ENCODE measurements at places on chromosomes 13 and 19. TPM values are rescaled to one million over a fixed set of nuclear protein-coding genes. Genes with fewer than 3 reads are reported as not detected.

SYT5 gene
- not detected for total RNA-seq

CALR3 gene
- not detected for total RNA-seq

- no peak for DNase-seq
These were observed 45.2 kb downstream of the GPR180 start for GRCh38 chr13:94646904-94647303.

DNA sequence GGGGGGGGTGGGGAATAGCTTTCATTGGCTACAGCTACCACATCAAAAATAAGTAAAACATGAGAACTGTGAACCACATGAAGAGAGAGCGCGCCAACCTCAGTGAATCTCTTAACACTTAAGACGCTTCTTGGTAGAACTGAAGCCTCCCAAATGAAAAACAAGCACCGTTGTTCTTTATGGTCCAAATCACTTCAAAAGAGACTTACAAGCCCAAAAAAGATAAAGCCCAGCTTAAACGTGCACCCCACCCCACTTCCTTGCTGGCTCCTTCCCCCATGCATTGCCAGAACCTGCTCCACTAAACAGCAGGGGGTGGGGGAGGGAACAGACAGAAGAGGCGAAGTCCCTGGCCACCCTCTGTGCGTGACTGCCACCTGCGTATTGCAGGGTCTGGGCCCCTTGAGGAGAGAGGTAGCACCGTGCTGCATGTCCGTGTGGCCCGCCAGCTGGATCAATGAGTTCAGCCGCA, 479.1 kb downstream of the FOXO1 start:
- no peak for DNase-seq

All from mucosa of gallbladder (tissue), 1 donor.